GM19239 (cell line): ENCODE measurements at places on chromosomes 7 and 10.

GRCh38 chr7:130149281-130150139 is 55.7 kb downstream of the TMEM209 start:
- peak; percentile 47 for DNase-seq

- no peak for DNase-seq
Measured at GRCh38 chr10:23070913-23071218, 24.5 kb upstream of the MSRB2 start.

GRCh38 chr10:13349463-13350274 is 1.6 kb upstream of the SEPHS1 start:
- no peak for DNase-seq

DNA sequence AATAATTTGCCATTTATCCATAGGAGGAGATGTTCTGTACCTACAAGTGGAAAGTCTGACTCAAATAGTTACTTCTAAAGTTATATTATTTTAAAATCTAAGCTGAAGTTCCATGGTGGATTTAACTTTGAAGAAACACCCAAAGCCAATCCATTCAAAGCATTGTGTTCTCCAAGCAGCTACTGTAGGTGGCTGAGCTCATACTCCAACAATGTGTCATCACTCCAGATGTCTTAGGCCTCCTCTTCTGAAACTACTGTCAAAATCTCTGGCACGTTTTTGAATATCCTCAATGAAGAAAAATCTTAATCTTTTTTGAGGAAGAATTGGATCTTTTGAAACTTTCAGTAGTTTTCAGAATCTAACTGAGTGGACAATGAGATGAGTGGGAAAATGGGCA is 169.1 kb downstream of the PTEN start:
- DNase-seq: no peak

GRCh38 chr10:132602614-132603013 is 65.0 kb downstream of the INPP5A start:
- DNase-seq: no peak

DNA sequence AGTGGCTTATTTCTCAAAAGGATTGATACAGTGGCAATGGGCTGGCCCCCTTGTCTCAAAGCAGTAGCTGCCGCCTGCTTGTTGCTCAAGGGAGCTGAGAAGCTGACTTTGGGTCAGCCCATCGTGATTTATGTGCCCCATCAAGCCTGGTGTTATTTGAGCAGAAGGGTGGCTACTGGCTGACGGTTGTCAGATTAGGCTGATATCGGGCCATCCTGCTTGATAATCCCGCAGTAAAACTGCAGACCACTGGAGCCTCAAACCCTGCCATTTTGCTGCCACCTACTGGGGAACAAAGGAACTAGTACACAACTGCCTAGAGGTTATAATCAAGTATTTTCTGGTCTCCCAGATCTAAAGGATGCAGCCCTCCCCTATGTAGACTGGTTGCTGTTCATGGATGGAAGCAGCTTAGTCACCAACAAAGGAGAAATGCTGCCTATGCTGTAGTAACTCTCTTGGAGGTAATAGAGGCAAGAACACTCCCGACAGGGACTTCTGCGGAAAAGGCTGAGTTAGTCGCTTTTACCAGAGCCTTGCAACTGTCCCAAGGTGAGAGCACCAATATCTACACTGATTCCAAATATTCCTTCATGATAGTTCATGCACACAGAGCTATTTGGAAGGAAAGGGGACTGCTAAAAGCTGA is 65.9 kb upstream of the ZNF92 start:
- peak; percentile 21 for DNase-seq

GRCh38 chr7:135620980-135621850 is 41.1 kb upstream of the STMP1 start:
- DNase-seq: peak; percentile 3

GRCh38 chr10:97913193-97913592 is 63.5 kb downstream of the GOLGA7B start:
- no peak for DNase-seq

- no peak for DNase-seq
Measured at GRCh38 chr7:28112883-28113540, 67.6 kb downstream of the JAZF1 start.

GRCh38 chr7:29508608-29509007 is 55.0 kb upstream of the PRR15 start:
- DNase-seq: no peak

DNA sequence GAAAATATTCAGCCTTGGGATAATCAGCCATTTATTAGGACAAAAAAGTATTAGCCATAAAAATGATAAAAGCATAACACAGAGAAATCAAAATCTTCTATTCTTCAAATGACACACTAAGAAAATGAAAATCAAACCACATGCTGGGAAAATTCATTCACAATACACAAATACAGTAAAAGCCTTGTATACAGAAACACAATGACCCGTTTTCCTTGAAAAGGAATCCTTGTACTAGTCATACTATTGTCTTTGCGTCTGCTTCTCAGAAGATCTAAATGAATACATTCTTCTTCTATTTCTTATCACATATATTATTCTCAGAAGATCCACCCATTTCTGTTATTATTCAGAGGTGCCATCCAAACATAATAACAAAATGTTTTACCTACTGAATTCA is 749.1 kb downstream of the CNTNAP2 start:
- DNase-seq: no peak

DNA sequence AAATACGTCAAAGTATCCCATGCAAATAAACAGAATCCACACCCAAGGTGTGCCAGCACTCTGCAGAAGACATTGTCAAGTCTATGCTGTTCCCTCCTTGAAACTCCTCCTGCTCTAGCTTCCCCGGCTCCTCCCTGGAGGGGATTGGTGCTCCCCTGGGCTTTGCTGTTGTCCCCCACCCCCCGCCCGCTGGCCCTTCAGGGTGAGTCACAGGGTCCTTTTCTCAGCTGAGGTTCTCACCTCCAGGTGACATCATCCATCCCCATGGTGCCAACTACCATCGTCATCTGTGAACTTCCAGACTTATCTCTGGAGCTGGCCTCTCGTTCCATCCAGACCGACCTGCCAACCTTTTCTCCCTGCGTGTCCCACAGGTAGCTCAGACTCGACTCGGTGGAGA is 77.0 kb downstream of the ITIH5 start:
- no peak for DNase-seq

- no peak for DNase-seq
Measured at GRCh38 chr10:28668363-28669226, 8.7 kb upstream of the BAMBI start.

GRCh38 chr10:64956441-64956840 is 1435.2 kb downstream of the REEP3 start:
- no peak for DNase-seq

DNA sequence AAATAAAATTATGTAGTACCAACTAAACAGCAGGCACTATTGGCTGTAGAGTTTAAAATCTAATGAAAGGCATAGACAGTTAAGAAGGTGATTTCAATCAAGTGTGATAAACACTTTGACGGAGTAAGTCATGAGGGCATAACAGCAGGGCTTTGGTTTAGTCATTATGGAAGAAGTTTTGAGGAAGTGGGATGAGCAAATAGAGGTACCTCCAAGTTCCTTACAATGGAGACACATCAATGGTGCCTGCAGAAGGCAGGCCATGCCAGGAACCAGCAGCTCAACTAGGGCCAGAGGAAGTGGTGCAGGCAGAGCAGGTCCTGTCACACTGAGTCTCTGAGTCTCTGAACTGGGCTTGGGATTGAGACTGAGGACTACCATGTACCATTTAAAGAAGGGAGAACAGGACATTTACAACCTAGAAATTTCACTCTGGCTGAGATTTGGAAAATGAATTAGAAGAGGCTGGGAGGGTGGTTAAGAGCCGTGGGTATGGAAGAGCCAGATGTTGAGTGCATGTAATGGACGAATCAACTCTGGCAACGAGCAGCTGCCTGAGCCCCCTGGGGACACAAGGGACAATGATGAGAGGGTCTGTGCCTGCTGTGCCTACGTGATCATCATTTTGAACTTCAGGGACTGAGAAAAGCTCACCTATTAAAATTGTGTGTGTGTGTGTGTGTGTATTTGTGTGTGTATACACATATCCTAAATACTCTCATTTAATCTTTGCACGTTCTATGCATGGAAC is 208.7 kb upstream of the POM121L12 start:
- DNase-seq: no peak

DNA sequence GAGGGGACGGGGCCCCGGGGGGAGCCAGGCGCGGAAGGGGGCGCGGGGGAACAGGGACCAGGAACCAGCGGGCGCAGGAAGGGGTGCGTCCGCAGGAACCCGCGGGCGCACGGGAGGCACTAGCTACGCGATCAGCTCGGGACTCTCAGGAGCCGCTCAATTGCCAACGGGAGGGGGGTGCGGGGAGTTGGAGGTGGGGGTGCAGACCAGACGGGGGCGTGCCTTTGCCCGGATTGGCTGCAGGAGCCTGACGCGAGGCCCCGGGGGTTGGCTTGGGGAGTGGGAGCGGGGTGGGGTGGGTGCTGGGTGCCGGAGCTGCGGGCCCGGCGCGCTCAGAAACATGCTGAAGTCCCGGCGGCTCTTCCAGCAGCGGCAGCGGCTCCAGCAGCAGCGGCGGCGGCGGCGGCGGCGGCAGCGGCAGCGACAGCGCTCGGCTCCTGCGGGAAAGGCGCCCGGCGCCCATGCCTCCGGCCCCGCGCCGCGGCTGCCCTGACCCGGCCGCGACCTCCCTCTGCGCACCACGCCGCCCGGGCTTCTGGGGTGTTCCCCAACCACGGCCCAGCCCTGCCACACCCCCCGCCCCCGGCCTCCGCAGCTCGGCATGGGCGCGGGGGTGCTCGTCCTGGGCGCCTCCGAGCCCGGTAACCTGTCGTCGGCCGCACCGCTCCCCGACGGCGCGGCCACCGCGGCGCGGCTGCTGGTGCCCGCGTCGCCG is at the start of gene ADRB1:
Gene ADRB1, plus strand, starts transcription at position 335 of the 715 bp plus-strand sequence. Its CDS starts 267 bp downstream, at position 602.
- peak; percentile 72 for DNase-seq

- no peak for DNase-seq
Measured at GRCh38 chr7:102095321-102096011, 191.2 kb upstream of the SH2B2 start.

DNA sequence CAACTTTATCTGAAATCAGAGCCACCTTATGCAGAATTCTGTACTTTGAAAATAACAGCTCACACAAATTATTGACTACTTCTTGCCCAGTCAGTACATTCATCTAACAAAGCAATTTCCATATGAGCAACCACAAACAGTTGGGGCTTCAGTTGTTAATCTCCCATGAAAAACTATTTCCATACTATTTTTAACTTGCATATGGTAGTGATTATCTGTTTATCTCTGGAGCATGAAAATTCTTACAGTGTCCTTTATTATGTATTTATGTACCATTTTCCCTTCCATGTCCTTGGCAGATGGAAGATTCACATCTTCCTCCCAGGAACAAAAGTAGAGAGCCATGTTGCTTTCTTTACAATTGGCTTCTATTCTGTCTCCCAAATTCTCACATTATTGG is 285.7 kb downstream of the CRPPA start:
- no peak for DNase-seq

GRCh38 chr10:60870803-60871202 is 73.2 kb downstream of the RHOBTB1 start:
- DNase-seq: no peak

DNA sequence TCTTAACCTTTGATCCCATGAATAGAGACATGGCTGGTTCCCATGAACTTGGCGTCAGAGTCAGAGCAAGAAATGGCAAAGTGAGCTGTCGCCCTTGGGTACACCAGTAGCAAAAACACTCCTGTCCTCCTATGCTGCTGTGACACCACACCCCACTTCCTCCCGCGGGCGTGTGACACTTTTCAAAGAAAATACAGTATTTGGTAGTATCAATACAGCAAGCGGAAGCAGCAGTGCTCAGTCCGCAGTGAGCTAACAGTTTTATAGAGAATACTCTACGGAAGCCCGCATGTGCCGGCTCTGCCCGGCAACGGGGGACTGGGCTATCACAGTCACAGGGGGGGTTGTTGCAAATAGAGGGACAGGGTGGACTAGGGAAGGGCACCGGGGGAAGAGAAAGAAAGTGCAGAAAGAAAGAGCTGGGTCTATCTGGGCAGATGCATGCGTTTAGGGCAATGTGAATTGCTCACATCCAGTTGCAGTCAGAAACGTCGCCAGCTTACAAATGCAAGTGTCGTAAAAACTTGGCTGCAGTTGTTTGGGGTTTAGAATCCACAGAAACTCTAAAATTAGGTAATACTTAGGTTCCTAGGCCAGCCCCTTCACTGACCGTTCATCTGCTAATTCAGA is 49.8 kb downstream of the PRKCQ start:
- no peak for DNase-seq

DNA sequence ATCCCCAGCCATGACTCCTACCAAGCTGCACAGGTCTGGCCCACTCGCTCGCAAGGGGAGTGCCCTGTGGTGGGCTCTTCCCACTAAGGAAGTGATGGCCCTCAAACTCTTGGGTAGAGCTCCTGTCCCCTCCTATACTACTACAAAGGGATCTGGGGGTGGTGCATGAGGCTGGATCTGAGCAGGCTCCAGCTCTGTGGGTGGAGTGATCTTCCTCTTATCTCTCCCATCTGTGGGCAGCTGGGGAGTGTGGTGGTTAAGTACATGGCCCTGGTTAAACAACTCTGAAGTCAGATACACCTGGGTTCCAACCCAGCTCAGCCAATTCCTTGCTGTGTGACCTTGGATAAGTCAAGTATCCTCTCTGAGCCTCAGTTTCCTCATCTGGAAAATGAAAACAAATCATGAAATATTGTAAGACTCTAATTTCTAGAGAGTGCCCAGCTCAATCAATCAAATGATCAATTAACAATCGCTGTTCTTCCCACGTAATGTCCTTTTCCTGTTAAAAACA is 17.4 kb downstream of the DDIT4 start:
- no peak for DNase-seq

GRCh38 chr7:151484971-151485707 is 34.6 kb downstream of the RHEB start:
- DNase-seq: no peak

DNA sequence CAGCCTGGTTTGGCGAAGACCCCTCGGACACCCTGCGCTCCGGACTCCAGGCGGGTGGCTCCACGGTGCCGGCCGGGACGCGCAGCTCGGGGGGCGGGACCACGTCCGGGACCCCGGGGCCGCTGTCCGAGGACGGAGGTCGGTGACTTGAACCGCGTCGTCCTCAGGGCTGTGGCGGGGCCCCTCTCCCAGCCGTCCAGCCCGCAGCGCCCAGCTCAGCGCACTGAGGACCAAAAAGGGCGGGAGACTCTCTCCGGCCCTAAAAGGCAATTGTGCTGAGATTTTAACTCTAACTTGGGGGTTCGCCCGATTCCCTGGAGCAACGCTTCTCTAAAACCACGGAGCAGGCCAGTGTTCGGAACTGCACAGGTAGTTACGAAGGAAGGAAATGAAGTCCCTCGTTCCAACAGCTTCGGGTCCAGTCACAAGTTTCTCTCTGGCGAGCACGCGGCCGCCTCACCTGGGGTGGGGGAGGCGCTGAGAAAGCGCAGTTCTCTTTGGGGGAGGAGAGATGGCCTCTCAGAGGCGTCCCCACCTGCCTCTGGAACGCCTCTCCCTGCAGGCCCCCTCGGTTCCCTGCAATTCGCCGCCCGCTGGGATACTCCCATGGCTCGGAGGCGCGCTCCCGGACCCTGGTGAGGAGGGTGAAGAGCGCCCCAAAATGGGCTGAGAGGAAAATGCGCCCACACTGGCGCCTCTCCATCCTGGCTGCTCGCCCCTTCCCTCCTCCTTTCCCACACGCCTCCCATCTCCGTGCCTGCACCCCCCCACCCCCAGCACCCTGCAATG is 352.7 kb downstream of the DNAJB6 start:
- no peak for DNase-seq
